ENCODE measurements at places on chromosomes 2 and 18.

DNA sequence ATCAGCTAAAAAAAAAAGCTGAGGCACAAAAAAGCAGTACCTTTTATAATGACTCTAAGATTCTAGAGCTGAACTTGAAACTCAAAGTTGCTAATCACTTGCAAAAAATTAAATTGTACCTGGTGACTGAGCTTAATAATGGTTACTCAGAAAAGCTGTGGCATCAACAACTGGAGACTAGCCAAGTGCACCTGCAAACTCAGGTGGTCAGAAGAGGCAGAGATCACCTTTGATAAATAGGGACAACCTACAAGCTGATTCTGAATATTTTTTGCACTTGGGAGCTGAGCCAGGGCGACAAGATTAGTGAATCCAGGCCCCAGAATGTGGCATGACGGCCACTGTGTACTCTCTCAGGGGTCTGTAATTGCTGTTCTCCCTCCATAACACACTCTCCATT lies 3.0 kb downstream of the ABHD3 start:
- no peak for DNase-seq

DNA sequence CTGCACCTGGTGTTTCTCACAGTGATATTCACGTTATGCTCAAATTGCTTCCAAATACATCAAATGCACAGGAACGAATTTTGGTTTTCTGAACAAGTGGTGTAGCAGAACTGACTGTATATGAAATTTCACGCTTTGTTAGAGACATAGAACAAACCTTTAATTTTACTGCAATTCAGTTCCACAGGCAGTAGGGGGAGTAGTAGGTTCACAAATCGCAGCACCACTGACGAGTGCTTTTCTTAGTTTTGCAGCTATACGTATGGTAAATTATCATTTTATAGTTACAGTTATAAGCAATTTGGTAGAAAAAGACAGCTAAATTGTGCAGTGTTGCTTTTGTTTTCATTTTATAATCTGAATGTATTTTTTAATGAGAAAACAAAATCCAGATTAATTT lies 113.3 kb downstream of the KIAA1328 start:
- no peak for DNase-seq

DNA sequence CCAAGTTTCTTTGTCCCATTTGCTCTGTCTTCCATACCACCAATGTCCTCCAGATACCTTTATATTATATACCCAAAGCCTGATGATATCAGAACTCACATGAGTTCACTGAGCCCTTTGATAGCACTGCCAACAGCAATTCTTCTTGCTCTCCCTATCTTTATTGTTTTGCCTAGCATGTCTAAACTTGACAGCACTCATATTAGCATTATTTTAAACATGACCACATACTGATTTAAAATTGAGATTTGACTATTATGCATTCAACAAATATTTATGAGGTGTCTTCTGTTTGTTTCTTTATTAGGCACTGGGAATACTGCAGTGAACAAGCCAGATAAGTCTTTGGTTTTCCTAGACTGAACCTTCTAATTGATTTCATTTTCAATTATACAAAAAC lies 587.3 kb upstream of the GCFC2 start:
- DNase-seq = no peak

GRCh38 chr18:62938006-62938405 lies 222.7 kb downstream of the PHLPP1 start:
- DNase-seq = no peak

GRCh38 chr2:37425408-37425807 lies 81.0 kb downstream of the QPCT start:
- DNase-seq = no peak
